ENCODE measurements at places on chromosomes 6 and 20.

DNA sequence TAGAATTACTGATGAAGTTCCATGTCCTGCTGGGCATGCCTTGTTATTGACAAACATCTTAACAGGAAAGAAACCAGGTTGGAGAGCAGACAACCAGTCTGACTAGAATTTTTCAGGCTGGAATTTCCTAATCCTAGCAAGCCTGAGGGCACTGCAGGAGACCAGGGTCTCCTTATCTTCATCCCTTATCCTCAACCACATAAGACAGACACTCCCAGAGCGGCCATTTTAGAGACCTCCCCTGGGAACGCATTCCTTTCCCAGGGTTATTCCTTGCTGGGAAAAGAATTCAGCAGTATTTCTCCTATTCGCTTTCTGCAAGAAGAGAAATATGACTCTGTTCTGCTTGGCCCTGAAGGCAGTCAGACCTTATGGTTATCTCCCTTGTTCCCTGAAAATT lies 803.7 kb downstream of the GRIK2 start:
- no peak for DNase-seq

GRCh38 chr20:9215539-9215938 lies 146.7 kb downstream of the PLCB4 start:
- DNase-seq: no peak

- DNase-seq: no peak
Observed at GRCh38 chr6:28862077-28862476, 61.7 kb downstream of the TRIM27 start.

GRCh38 chr20:23008667-23009066 lies 26.4 kb upstream of the SSTR4 start:
- no peak for DNase-seq

GRCh38 chr6:82095091-82095490 lies 152.5 kb downstream of the IBTK start:
- no peak for DNase-seq

GRCh38 chr6:153140299-153140698 lies 9.2 kb upstream of the RGS17 start:
- DNase-seq: no peak

GRCh38 chr6:41954668-41955067 lies 13.1 kb upstream of the CCND3 start:
- no peak for DNase-seq

GRCh38 chr6:118377711-118378414 lies 170.2 kb upstream of the PLN start:
- no peak for DNase-seq

DNA sequence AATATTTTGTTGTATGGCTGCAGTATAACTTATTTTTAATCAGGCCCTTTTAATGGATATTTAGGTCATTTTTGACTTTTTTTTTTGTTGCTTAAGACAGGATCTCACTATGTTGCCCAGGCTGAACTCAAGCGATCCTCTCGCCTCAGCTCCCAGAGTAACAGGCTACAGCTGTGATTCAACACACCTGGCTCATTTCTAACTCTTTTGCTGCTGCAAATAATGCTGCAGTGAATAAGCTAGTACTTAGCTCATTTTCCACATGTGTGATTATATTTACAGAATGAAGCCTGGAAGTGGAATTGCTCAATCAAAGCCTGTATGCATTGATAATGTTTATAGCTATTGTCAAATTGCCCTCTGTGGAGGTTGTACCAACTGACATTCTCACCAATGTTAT lies 1.1 kb downstream of the GTSF1L start:
- no peak for DNase-seq

All from stimulated activated CD4-positive, alpha-beta T cell treated with anti-CD3 and anti-CD28 coated beads, TNF-alpha, amount 100 ng/mL, for 24 hours (primary cell).